Stimulated activated CD4-positive, alpha-beta T cell treated with anti-CD3 and anti-CD28 coated beads, Interleukin-15, amount 100 ng/mL, for 1 hour (primary cell): ENCODE measurements at places on chromosomes 12 and 14.

- DNase-seq = no peak
Measured at GRCh38 chr12:47829584-47829983, 9.9 kb upstream of the HDAC7 start.

DNA sequence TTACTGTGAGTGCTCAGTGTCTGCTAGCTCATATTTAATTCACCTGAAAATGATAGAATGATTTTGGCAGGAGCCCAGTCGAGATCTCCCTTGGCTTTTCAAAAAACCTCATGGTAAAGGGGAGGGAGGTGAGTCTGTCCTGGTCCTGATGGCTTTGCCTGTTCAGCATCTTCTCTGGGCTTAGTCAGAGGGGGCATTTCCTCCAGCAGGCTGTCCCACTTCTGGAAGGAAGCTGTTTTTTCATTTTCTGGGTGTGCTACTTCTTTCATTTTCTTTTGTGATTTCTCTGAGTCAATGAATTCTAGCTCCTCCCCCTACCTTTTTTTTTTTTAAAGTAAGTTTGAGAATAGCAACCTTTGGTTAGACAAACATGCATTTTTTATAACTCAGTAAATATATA, 58.8 kb downstream of the TMX1 start:
- DNase-seq = no peak

DNA sequence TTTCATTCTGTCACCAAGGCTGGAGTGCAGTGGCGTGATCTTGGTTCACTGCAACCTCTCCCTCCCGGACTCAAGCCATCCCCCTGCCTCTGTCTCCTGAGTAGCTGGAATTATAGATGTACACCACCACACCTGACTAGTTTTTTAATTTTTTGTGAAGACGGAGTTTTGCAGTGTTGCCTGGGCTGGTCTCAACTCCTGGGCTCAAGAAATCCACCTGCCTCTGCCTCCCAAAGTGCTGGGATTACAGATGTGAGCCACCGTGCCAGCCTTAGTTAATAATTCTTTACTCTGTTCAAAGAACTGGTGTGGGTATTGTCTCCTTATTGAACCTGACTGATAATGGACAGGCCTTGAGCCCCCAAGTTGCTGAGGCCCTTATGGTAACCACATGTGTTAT, 10.4 kb upstream of the KRT7 start:
- no peak for DNase-seq

GRCh38 chr14:58362798-58363412, 32.8 kb upstream of the TOMM20L start:
- DNase-seq = no peak

DNA sequence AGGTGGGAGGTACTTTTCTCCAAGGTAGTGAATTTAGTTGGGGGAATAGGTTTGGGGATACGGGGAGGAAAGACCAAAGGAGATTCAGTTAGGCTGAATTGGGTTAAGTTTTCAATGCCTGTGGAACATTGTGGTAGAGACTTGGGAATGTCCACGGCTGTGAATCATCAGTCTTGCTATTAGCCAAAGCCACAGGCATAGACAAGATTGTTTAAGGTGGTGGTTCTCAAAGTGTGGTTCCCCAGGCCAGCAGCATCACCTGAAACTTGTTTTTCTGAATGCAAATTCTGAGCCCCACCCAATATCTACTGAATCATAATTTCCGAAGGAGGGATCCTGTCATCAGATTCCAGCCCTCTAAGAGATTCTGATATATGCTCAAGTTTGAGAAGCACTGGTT, 316.2 kb downstream of the EGLN3 start:
- DNase-seq = no peak

- DNase-seq = no peak
Measured at GRCh38 chr12:118299791-118300460, 72.8 kb downstream of the TAOK3 start.

DNA sequence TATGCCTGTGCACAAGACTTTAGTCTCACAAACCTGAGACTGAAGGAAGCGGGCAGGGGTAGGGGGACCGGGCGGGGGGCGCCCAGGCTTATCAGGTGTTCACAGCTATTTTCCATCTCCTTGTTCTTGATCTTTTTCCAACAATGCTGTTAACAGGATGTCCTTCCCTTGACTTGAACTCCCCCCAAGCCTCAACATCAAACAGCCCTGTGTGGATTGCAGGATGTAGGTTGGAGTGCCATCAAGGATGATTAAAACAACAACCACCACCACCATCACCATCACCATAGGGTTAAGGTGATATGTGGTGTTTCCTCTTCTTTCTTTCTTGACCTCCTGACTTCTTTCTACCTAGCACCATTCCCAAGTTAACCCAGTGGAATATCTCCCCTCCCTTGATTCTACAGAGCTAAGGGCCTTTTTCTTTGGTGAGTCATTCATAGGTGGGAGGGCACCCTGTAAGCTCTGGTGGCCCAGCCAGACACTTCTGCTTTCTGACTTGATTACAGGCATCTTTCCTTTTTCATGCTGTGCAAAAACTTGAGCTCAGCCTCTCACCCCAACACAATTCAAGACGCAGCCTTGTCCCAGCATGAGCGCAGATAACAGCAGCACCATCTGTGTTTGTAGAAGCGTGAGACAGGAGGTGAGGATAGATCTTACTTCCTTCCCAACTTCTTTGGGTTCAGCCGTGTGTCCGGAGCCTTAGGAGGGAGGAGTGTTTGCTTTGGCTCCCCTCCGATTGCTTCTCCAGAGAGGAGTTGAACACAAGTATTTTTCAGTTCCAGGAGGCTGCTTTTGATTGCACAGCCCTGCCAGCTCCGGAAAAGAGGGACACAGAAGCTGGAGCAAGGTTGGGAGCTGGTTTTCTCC, 26.8 kb downstream of the FLVCR2 start:
- DNase-seq = no peak

GRCh38 chr14:26845151-26845818, 247.5 kb upstream of the NOVA1 start:
- no peak for DNase-seq

GRCh38 chr14:56310643-56311042, 192.4 kb downstream of the PELI2 start:
- no peak for DNase-seq

DNA sequence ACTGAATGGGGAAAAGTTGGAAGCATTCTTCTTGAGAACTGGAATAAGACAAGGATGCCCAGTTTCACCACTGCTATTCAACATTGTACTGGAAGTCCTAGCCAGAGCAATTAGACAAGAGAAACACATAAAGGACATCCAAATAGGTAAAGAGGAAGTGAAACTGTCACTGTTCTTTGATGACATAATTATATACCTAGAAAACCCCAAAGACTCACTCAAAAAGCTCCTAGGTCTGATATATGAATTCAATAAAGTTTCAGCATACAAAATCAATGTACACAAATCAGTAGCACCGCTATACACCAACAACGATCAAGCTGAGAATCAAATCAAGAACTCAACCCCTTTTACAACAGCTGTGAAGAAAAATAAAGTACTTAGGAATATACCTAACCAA, 157.3 kb upstream of the DDHD1 start:
- no peak for DNase-seq

DNA sequence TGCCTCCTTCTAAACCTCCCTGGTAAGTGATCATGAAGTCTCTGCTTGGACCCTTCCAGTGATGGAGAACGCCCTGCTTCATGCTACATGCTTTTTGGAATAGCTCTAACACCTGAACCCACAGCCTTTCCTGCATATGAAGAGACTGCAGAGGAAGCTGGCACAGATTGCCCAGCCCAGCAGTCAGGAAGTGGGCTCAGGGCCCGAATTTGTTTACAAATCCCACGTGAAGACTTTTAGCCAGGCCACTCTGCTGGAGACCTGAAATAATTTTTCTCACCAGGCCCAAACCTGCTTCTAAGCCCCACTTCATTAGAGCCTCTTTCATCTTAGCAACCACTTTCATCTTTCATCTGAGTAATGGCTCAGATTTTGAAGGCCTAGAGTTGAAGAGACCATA, 22.9 kb downstream of the RTN1 start:
- DNase-seq = no peak

DNA sequence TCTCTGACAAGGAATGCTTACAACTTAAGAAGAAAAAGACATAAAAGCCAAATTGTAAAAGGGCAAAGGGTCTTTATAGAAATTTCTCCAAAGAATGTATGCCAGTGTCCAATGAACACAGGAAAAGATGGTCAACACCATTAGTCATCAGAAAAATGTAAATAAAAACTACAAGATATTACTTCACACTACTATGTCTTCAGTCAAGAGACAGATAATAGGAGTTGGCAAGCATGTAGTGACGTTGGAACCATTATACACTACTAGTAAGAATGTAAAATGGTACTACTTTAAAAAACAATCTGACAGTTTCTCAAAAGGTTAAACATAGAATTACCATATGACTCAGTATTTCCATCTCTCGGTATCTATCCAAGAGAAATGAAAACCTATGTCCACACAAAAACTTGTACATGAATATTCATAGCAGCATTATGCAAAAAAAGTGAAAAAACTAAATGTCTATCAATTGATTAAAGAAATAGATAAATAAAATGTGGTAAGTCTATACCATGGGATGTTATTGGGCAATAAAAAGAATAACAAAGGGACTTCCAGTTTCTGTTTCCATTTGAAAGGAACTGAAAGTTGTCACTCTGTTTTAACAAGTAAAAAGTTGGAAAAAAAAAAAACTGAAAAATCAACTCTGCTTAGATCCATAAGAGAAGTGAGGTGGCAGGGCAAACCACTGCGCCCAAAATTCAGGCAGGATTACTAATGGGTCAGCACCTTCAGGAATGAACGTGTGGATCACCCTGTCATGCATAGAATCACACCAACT, 69.8 kb downstream of the ALG10B start:
- no peak for DNase-seq

- DNase-seq = no peak
Measured at GRCh38 chr12:114691763-114692185, 7.8 kb upstream of the TBX3 start.

GRCh38 chr12:77847060-77847541, 16.4 kb downstream of the NAV3 start:
- no peak for DNase-seq

DNA sequence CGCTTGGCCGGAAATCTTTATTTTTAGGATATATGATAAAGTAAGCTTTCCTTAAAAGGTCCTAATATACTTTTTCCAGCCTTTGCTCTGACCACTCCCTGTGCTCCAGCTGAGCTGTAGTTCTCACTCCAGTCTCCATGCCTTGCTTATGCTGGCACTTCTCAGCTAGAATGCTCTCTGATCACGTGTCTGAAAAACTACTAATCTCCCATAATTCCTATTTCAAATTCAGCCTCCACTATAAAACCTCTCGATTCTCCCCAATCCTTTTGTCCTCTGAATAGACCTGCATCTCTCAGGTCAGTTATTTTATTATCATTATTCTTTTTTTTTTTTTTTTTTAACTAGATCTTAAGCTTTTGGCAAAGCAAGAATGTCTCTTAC, 3.7 kb downstream of the BIN2 start:
- no peak for DNase-seq

GRCh38 chr14:49986343-49987014, 93.6 kb downstream of the ARF6 start:
- DNase-seq = no peak

- no peak for DNase-seq
Measured at GRCh38 chr12:128843538-128843937, 9.7 kb upstream of the GLT1D1 start.

- no peak for DNase-seq
Measured at GRCh38 chr12:18946106-18946505, 183.4 kb upstream of the PLEKHA5 start.

DNA sequence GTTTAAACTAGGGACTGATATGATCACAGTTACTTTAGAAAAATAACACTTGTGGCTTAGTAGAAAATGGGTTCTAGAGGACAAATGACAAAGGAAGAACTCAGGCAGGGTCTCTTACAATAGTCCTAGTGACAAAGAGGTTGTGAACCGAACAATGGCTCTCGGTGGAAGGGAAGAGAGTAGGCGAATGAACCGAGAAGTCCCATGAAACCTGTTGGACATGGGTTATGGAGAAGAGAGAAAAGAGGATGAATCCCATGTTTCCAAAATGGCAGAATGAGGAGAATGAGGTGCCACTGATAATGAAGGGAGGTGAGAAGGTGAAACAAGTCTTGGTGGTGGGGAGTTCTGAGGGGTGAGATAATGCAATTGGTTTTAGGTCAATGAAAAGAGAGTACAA, 94.1 kb downstream of the PPM1H start:
- no peak for DNase-seq

DNA sequence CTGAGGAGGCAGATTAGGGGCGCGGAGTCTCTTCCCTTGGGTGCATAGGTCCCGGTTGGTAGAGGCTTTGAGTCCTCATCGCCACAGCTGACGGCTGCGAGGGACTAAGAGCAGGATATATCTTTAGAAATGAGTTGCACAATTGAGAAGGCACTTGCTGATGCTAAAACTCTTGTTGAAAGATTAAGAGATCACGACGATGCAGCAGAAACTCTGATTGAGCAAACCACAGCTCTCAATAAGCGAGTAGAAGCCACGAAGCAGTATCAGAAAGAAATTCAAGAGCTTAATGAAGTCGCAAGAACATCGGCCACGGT, 22.1 kb downstream of the SPATS2 start:
- DNase-seq = no peak

DNA sequence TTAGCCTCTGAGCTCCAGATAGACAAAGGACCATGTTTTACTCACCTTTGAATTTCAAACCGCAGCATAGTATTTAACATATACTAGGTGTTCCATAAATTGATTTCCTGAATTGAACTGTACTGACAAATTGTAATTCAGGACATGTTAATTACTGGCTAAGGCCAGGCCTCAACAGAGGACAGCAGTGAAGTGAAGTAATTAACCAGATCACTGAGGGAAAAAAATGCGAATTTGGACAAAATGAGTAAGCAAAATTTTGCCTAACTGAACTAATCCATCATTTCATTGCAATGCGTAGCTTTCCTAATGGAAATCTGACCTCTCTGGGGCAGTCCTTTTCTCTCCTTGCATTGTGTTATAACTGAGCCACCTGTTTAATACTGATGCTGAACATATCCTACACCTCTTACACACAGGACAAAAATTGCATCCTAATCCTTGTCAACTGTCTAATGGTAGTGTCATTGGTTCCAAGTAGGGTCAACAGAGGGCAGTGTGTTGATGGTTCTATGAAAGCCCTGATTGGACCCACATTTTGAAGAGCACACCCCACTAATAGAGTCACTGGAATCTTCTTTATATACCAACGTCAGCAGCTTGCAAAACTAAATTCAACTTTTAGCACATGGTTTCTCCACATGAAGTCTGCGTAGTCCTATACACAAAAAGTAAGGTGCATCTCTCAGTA, 148.4 kb downstream of the SLC25A21 start:
- DNase-seq = no peak

DNA sequence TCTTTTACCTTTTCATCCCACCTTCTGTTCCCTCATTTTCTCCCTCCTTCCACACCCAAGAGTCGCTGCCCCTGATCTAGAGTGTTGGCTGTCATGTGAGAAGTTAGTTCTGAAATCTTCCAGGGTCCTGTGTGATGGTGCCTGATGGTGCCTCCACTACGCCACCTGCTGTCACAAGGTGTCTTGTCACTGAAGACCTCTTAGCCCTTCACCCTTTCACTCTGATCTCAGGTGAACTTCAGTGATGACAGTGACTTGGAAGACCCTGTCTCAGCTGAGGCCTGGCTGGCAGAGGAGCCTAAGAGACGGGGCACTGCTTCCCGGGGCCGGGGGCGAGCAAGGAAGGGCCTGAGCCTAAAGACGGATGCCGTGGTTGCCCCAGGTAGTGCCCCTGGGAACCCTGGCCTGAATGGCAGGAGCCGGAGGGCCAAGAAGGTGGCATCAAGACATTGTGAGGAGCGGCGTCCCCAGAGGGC, 7.6 kb upstream of the PFDN5 start:
- peak; percentile 56 for DNase-seq

GRCh38 chr12:100926669-100927248, 132.2 kb downstream of the ANO4 start:
- no peak for DNase-seq
